ENCODE measurements at places on chromosomes 4 and X. TPM values are rescaled to one million over a fixed set of nuclear protein-coding genes. Genes with fewer than 3 reads are reported as not detected.
A peak's percentile ranks its signal among the peaks of the same experiment; 100 is the strongest.

FAM50A gene
- 23.9 TPM for total RNA-seq

LRCH2 gene
- total RNA-seq = 8.6 TPM

GLRA3 gene
- not detected for total RNA-seq

CHM gene
- total RNA-seq = 17.9 TPM

H2BW2 gene
- total RNA-seq = not detected

MAGEA12 gene
- 0.27 TPM for total RNA-seq

DYNLT3 gene
- 4.0 TPM for total RNA-seq

VEGFD gene
- not detected for total RNA-seq

CT83 gene
- total RNA-seq = not detected

KCND1 gene
- total RNA-seq = 5.3 TPM

GRCh38 chr4:69689599-69689998 lies 36.6 kb upstream of the UGT2A1 start:
- peak; percentile 39 for DNase-seq
- no peaks in the 10 kb centered on the region for H3K36me3 ChIP-seq
- no peaks in the 10 kb centered on the region for H3K4me1 ChIP-seq
- H3K27me3 ChIP-seq = no peaks in the 10 kb centered on the region
- no peak overlapping the region for H3K27ac ChIP-seq

GRCh38 chrX:54695231-54695630 lies 102.8 kb downstream of the ITIH6 start:
- H3K4me1 ChIP-seq = no peaks in the 10 kb centered on the region
- no peak overlapping the region for H3K4me3 ChIP-seq
- H3K27ac ChIP-seq = no peak overlapping the region
- H3K36me3 ChIP-seq = no peaks in the 10 kb centered on the region

DNA sequence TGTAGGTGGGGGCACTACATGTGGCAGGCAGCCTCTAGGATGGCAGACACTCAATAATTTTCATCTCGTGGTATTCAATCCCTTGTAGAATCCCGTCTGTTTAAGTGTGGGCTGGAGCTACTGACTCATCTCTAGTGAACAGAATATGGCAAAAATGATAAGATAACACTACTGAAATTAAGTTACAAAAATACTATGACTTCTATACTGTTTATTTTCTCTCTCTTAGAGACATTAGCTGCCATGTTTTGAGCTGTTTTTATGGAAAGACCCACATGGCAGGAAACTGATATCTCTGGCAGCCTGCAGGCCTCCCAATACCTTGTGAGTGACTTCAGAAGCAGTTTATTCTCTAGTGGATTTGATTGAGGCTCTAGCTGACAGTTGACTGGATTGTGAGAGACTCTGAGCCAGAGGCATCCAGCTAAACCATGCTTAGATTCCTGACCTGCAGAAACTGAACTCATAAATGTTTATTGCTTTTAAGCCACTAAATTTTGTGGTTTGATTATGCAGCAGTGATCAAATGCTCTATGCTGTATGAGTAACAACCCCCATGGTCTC lies 298.8 kb upstream of the CTSO start:
- H3K27me3 ChIP-seq = no peaks in the 10 kb centered on the region
- no peaks in the 10 kb centered on the region for H3K36me3 ChIP-seq
- peaks cover 4% of the 10 kb centered on the region for H3K4me1 ChIP-seq
- DNase-seq = no peak
- H3K27ac ChIP-seq = no peak overlapping the region
- H3K4me3 ChIP-seq = no peak overlapping the region

GRCh38 chr4:152039023-152039481 lies 278.2 kb upstream of the GATB start:
- no peaks in the 10 kb centered on the region for H3K36me3 ChIP-seq
- DNase-seq = no peak
- H3K27me3 ChIP-seq = no peaks in the 10 kb centered on the region
- no peak overlapping the region for H3K27ac ChIP-seq
- no peaks in the 10 kb centered on the region for H3K4me1 ChIP-seq

DNA sequence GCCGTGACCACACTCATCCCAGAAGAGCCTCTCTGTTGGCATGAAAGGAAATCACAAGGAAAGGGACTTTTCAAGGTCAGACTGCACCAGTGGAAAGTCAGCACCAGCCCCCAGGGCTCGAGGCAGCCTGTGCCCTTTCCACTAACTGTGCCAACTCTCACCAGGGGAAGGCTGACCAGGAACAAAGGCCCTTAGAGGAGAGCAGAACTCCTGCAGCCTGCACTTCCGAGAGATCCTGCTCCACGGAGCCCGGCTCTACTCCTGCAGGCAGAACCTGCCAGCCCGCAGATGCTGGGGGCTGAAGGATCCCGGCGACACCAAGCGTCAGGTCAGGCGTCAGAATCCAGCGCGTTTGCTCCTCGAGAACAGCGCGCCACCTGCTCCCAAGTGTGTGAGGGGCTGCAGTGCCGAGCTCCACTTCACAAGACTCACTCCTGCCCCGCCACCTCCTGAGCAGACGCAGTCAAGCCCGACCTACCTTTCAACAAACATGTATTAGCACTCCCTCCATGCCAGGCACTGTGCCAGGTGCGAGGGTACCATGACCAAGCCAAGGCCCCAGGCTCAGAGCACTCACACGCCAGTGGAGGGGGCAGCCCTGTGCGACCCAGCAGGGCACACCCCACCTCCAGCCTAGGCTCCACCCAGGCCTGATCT lies 13.6 kb upstream of the HELT start:
- H3K36me3 ChIP-seq = no peaks in the 10 kb centered on the region
- peaks cover 29% of the 10 kb centered on the region for H3K27me3 ChIP-seq
- no peak overlapping the region for H3K27ac ChIP-seq

DNA sequence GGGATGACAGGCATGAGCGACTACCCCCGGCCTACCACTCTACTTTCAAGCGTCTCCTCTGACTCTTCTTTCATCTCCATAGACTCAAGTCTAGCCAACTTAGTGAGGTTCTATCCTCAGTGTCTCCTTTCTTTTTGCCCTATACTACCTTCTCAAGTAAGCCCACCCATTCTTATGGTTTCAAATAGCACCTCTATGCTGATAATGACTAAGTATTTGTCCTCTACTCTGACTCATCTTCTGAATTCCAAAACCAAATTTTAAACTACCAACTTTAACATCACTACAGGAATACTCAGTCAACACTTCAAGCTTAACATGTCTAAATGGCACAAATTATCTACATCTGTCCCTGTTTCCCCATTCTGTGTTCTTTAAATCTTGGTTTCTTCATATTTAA lies 47.8 kb downstream of the ELF2 start:
- no peak overlapping the region for H3K27ac ChIP-seq
- H3K4me3 ChIP-seq = no peak overlapping the region
- no peaks in the 10 kb centered on the region for H3K27me3 ChIP-seq
- DNase-seq = no peak
- H3K4me1 ChIP-seq = peaks cover 22% of the 10 kb centered on the region
- H3K36me3 ChIP-seq = no peaks in the 10 kb centered on the region

DNA sequence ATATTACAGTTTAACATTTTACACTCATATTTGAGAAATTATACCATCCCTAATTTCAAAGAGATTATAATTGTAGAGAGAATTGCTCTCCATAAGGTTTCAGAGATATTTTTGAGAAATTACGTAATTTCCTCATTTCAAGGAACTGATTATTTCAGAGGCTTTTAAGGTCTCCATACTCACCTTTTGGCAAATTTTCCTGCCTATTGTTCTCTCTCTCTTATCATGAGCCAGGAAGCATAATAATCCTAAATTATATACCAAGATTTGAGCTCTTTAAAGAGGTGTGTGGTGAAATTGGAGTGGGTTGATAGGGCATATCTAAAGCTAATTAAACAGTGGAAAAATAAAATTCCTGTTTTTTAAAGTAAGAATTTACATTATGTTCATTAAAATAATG lies 248.9 kb upstream of the FTHL17 start:
- H3K36me3 ChIP-seq = no peaks in the 10 kb centered on the region
- peaks cover 12% of the 10 kb centered on the region for H3K4me1 ChIP-seq
- no peaks in the 10 kb centered on the region for H3K27me3 ChIP-seq
- no peak for DNase-seq
- no peak overlapping the region for H3K4me3 ChIP-seq
- H3K27ac ChIP-seq = no peak overlapping the region

DNA sequence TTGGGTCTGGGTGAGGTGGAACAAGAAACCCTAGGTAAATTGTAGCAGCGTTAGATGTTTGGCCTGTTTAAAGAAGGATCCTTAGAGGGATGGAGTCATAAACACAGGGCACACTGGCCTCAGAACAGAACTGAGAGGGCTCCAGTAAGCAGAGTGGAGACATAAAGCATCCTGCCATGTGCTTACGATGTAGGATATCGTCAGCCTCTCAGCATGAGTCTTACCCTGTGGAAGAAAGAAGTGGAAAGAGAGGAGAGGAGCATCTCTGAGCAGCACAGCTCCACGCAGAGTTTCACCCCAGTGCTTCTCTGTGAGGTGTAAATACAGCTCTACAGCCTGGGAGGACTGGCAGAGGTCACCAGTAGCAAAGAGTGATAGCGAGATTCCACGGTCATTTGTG lies 27.8 kb upstream of the SORBS2 start:
- no peak overlapping the region for H3K4me3 ChIP-seq
- H3K27me3 ChIP-seq = no peaks in the 10 kb centered on the region
- H3K36me3 ChIP-seq = no peaks in the 10 kb centered on the region
- H3K4me1 ChIP-seq = peaks cover 48% of the 10 kb centered on the region
- peak overlapping the region; percentile 99 for H3K27ac ChIP-seq
- peak; percentile 33 for DNase-seq

- no peaks in the 10 kb centered on the region for H3K36me3 ChIP-seq
- DNase-seq = no peak
- no peak overlapping the region for H3K27ac ChIP-seq
- H3K27me3 ChIP-seq = no peaks in the 10 kb centered on the region
- no peaks in the 10 kb centered on the region for H3K4me1 ChIP-seq
Measured at GRCh38 chr4:148239494-148239985, 202.7 kb downstream of the NR3C2 start.

DNA sequence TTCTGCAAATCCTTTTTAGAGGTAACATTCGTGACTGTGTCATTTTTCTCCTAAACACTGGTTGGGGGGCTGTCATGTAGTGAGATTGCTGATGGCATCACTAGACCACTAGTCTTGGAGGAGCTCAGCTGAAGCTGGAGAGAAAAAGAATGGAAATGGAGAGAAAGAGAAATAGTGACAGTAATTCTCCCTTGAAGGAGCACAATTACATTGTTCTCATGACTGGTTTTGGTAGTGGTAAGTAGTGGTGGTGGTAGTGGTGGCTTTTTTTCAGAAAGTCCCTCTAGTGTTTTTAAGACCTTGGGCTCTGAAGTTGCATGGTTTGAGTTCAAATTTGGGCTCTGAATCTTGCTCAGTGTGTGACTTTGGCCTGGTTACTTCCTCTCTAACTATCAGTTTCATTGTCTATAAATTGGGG lies 99.8 kb downstream of the LARP7 start:
- 0 out of 2 replicates have a peak overlapping the region, but pooled peaks have one; percentile 22 for H3K27ac ChIP-seq
- no peak for DNase-seq
- peaks cover 26% of the 10 kb centered on the region for H3K4me1 ChIP-seq
- no peaks in the 10 kb centered on the region for H3K27me3 ChIP-seq

DNA sequence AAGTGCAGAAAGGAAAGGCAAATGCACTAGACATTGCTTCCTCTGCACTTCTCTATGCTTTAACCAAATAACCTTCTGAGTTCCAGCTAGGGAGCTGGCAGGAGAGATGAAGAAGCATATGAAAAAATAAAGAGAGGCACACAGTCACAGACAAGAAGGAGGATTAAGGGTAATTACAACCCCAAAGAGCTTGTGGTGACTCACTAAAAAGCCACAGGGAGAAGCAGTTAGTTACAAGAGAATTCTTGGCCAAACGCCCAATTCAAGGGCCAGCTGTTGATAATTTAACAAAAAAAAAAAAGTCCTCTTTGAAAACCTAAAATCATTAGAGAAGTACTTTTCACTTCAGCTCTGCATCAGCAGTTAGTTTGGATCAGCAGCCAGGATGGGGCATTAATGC lies 478.0 kb downstream of the KCNIP4 start:
- no peaks in the 10 kb centered on the region for H3K4me1 ChIP-seq
- H3K36me3 ChIP-seq = no peaks in the 10 kb centered on the region
- H3K27ac ChIP-seq = no peak overlapping the region
- H3K27me3 ChIP-seq = no peaks in the 10 kb centered on the region
- no peak overlapping the region for H3K4me3 ChIP-seq

- H3K4me3 ChIP-seq = no peak overlapping the region
- no peaks in the 10 kb centered on the region for H3K36me3 ChIP-seq
- H3K27me3 ChIP-seq = no peaks in the 10 kb centered on the region
- no peak for DNase-seq
- no peaks in the 10 kb centered on the region for H3K4me1 ChIP-seq
Measured at GRCh38 chr4:114365591-114365990, 233.0 kb upstream of the UGT8 start.

- no peaks in the 10 kb centered on the region for H3K27me3 ChIP-seq
- DNase-seq = no peak
- no peak overlapping the region for H3K4me3 ChIP-seq
- H3K4me1 ChIP-seq = no peaks in the 10 kb centered on the region
Measured at GRCh38 chr4:155612074-155612473, 54.6 kb upstream of the GUCY1A1 start.

GRCh38 chr4:112647785-112648184 lies 10.8 kb downstream of the LARP7 start:
- H3K4me3 ChIP-seq = peak overlapping the region; percentile 69
- H3K36me3 ChIP-seq = peaks cover 18% of the 10 kb centered on the region
- no peaks in the 10 kb centered on the region for H3K27me3 ChIP-seq
- DNase-seq = peak; percentile 54
- H3K27ac ChIP-seq = peak overlapping the region; percentile 97

DNA sequence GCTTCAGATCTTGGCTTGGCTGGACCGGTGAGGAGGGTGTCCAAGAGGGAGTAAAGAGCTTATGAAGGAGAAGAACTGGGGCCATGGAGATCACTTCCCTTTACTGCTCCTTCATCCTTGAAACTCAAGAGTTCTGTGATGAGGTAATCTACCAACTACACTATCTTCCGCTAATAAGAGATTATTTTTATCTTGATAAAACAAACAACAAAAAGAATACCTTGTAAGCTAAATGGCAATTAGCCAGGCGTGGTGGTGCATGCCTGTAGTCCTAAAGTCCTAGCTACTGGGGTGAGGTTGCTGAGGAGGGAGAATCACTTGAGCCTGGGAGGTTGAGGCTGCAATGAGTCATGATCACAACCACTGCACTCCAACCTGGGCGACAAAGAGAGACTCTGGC lies 47.4 kb downstream of the HAUS3 start:
- H3K4me1 ChIP-seq = peaks cover 3% of the 10 kb centered on the region
- H3K36me3 ChIP-seq = no peaks in the 10 kb centered on the region
- no peak overlapping the region for H3K27ac ChIP-seq
- DNase-seq = no peak
- H3K4me3 ChIP-seq = no peak overlapping the region

Measured in GM23338 (cell line).